ENCODE measurements at places on chromosomes 7 and 10.

GRCh38 chr7:1042492-1042833 lies 1.9 kb upstream of the GPR146 start:
- DNase-seq = no peak

DNA sequence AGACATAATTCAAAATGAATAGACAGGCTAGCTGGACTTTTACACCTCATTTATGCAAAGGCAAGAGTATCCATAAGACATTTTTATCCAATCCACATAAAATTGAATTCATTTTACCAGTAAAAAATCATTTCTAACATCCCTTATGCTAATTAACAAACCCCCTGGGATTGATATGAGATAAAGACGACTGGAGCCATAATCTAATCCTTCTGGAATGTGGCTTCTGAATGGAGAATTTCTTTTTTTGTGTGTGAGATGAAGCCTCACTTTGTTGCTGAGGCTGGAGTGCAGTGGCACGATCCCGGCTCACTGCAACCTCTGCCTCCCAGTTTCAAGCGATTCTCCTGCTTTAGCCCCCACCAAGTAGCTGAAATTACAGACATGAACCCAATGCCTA lies 90.4 kb downstream of the AKR1D1 start:
- DNase-seq = no peak

DNA sequence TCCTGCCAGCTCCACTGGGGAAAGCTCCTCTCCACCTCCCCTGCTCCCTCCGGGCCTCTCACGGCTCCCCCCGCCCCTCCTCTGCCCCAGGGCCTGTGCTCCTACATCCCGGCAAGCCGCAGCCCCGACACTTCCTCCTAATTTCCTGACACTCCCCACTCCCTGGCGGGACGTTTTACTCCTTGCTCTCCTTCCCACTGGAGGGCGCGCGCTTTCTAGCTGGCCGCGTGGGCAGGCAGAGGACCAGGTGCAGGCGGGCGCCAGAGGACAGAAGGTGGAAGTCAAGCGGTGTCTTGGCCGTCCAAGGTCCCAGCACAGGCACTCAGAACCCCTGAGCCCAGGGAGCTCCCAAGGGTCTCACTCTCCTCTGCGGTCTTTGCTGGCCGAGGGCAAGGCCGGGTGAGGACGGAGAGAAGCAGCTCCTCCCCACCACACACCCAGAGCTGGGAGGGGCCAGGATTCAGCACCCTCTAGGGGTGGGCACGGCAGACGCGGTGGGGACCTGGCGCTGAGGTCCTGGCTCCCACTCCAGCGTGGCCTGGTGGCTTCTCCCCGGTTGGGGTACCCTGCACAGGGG lies 19.1 kb downstream of the ADAM8 start:
- peak; percentile 71 for DNase-seq

DNA sequence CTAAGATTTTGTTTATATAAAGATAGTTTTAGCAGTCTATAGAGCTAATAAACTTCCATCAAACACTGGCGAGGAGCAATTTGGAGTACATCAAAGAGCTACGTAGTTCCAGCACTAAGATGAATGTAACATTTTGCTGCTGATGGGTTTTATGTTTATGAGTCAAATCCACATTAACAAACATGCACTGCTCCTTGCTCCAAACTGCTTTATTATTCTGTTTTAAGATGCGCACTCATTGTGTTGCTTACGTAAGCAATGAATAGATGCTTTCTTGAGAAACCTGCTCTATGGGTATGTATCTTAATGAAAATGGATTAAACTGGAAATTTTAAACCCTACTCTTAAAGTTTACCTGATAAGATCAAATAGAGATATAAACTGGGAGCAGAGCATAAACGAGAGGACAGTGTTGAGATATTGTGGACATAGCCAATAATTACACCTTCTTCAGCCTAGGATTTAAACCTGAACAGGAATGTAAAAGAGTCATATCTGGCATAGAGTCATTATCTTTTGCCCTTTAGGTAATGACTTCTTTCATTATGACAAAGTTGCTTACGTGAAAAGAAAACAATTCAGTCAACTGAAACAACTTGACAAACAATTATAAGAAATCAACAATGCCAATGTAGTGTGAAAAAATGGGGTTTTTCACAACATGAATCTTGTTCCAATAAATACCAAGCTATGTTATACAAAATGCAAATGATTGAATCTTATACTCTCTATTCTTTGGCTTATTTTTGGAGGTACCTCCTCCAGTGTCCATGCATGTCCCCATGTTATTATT lies 153.5 kb upstream of the MTPN start:
- no peak for DNase-seq

GRCh38 chr10:73850863-73851461 lies 23.4 kb downstream of the CAMK2G start:
- DNase-seq = no peak

GRCh38 chr7:42930889-42931288 lies 1.1 kb downstream of the PSMA2 start:
- no peak for DNase-seq

DNA sequence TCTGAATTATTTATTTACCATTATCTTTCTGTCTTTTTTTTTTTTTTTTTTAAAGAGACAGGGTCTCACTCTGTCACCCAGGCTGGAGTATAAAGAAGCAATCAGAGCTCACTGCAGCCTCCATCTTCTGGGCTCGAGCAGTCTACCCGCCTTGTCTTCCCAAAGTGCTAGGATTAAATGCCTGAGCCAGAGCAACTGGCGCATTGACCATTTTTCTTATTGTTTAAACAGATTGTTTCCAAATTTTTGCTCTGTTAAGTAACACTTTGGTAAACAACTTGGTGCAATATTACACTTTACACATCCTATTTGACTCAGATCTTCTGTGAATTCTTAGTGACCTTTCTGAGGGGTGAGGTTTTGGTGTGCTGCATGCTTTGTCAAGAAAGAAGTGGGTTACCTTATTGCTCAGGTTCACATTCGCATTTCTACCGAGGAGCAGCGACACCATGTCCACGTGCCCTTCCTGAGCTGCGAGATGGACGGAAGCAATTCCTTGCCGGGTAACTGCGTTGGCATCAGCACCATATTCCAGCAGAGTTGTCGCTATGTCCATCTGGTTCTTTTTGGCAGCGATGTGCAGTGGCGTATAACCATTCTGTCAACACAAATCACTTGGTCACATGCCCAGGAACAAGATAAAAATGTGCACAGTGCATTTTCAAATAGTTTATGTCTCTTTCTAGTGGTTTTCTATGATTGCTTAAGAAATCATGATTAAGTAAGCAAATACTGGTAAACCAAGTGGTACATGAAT lies 203.2 kb downstream of the ANK3 start:
- no peak for DNase-seq

DNA sequence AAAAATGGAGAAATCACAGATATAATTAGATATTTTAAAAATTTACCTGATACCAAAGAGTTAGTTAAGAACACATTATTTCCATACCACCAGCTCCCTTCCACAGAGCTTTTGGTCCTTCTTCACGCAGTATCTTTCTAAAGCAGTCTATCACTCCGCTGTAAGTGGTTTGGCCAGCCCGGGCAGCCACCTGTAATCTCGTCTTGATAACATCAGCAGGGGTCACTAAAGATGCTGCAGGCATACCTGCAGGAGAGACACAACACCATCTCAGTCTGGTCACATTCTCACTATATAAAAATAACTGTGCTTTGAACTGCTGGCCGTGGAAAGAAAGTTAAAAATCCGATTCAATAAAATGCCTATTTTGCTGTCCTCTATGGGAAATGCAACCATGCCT lies 200.1 kb downstream of the SLC25A13 start:
- no peak for DNase-seq

- DNase-seq = peak; percentile 55
Observed at GRCh38 chr7:44962483-44963251, 16.1 kb downstream of the MYO1G start.

DNA sequence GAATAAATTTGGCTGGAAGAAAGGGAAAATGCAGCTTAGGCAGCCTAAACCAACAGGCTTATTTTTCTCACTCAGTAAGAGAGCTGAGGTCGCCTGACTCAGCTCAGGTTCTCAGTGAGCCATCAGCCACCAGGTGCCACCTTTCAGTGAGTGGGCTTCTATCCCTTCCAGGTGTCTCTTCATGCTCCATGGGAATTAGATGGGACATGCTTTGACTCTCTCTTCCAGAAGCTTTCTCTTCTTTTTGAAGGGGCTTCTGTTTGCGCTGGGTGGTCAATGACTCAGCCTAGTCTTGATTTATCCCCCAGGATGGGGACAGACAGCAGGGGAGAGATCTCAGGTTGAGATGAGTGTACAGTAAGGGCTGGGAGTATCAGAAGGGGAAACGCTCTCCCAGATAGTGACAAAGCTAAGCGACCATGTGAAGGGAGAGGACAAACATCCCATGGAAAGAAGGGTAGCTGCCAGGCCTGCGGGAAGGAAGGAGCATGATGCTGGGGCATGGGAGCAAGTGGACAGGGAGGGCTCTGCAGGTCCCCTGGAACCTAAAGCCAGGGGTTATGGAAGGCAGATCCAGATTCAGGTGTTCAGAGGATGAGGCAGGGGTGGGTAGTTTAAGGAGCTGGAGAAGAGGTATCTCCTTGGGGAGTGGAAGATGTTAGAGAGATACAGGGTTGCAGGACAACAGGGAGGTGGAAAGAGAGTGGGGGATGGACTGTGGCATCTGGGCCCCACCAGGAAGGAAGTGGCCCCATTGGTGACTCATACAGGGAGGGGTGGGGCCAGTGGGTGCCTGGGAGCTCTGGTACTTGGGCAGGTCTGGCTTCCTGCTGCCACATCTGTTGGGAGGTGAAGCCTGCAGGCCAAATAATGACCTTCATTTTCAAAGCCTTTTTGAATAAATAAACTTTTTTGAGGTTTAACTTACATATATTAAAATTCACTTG lies 32.5 kb downstream of the OGDH start:
- DNase-seq = no peak

DNA sequence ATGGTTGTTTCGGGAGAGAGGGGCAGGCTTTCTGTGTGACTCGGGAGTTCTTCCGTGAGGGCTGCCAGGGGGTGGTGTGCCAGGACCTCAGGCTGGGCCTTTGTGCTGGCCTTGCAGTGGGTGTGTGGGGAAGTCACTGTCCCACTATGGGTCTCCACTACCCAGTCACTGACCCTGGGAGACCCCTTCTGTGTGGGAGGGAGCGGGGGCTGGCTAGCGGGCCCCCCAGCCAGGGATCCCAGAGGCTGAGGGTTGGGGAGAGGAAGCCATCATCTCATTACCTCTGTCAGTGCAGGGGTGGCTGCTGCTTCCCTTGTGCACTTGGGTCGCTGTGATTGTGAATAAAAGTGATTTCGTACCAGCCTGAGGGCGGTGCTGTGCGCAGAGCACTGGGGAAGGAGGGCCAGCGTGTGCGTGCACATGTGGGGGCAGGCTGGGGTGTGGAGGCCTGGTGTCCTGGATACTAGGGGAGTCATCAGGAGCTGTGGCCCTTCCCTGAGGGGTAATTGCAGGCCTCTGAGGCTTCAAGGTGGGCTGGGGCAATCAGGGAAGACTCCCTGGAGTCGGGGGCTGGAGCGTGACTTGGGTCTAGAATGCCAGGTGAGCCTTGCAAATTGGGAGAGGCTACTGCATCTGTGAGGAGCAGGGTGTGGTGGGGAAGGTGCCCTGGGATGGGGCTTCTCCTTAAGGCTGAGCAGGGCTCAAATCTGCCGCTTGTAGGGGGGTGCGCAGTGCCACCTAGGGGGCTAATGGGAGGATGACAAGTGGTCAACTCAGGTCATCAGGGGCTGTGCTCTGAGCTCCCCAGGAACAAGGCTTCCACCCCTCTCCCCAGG lies 98.9 kb downstream of the NEURL1 start:
- peak; percentile 92 for DNase-seq

DNA sequence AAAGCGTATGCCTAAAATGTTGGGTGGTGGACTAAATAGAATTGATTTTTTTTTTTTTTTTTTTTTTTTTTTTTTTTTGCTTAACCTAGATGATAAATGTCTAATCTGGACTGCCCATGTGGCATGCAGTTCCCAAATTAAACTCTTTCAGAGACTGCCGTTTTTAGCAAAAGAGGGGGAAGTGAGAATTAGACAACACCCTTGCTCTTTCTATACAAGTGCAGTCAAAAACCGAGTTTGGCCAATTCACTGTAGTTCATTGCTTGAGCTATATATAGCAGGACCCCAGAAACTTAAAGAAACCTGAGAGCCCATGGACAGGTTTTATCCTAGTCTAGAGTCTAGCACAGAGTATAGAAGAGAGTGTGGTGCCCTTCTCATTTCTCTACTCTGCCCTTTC lies 141.9 kb downstream of the GRM3 start:
- no peak for DNase-seq

DNA sequence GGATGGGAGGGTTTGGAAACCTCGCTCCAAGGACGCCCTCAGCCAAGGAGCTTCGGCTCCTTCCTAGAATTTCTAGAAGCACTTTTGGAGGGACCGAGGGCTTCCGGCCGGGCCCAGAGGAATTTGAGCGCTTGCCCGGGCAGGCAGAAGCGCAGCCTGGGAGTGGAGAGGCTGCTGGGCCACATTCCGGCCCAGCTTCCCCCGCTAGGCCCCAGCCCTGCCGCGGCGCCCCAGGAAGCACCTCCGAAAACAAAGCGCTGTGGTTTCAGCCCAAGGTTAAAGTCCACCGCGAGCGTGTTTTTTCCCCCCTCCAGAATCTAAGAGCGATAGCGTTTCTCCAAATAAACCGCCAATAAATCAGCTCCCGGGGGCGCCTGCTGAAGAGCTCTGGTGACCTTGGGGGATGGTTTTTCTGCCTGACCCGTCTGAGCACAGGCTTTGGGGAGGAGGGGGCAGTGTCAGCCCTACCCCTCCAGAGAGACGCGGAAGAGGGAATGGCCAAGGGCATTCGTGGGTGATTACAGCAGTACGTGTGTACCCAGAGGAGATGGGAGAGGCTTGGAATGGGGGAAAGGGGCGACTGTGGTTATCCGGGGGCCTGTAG lies 5.7 kb upstream of the TNRC18 start:
- peak; percentile 56 for DNase-seq

- DNase-seq = no peak
Observed at GRCh38 chr10:35963685-35964084, 321.6 kb upstream of the FZD8 start.

GRCh38 chr10:110802551-110803238 lies 69.0 kb upstream of the PDCD4 start:
- no peak for DNase-seq

DNA sequence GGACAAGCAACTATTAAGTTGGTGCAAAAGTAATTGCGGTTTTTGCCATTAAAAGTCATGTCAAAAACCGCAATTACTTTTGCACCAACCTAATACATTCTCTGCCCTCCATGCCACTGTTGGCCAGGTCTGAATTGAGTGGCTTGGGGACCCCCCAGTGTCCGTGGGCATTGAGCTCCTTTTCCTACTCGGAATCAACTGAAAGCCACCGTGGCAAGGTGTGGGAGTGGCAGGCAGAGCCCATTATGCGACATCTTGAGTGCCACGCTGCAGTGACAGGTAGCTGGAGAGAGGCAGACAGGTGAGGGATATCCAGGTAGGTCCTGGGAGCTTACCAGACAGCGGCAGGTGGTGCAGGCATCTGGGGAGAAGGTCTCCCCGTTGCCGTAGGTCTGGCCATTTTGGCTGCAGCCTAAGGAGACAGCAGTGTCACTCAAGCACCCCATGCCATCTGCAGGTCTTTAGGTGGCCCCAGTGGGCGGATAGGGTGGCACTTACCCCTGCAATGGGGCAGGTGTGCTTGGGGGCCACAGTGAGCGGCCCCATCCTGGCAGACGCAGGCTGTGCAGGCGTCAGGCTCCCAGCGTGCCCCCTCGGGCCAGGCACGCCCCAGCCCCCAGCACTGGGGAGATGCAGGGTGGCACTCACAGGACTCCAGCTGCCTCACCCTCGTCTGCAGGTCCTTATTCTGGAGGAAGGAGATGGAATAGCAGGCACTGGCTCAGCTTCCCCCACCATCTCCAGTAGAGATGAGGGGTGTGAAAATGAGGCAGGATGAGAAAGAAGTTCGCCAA lies 3.5 kb downstream of the KCP start:
- DNase-seq = no peak

- DNase-seq = peak; percentile 21
Observed at GRCh38 chr7:123154231-123154860, 45.4 kb downstream of the SLC13A1 start.

GRCh38 chr10:62231371-62231770 lies 37.3 kb downstream of the RTKN2 start:
- no peak for DNase-seq

All from HuH-7.5 (cell line).